Posterior cingulate gyrus (tissue), 11 donors: ENCODE measurements at places on chromosomes 11 and 22.

DNA sequence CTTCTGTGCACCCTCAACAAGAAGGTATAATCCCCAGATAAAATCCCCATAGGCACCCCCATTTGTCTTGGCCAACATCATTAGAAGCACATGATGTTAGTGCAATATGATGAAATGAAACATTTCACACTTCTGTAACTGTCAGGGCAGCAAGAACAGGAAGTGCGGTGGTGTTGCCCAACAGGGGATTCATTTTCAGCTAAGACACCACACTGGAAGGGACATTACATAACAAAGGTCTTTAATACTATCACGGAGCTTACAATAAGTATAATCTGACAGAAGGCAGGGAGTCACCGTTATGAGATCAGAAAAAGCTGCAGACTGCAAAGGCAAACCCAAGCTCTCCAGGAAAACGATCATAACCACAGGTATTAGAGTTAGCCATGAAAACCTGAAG is 2.0 kb downstream of the OR52W1 start:
- no peak for DNase-seq

GRCh38 chr11:475941-476340 is 25.9 kb downstream of the PTDSS2 start:
- no peak for DNase-seq

DNA sequence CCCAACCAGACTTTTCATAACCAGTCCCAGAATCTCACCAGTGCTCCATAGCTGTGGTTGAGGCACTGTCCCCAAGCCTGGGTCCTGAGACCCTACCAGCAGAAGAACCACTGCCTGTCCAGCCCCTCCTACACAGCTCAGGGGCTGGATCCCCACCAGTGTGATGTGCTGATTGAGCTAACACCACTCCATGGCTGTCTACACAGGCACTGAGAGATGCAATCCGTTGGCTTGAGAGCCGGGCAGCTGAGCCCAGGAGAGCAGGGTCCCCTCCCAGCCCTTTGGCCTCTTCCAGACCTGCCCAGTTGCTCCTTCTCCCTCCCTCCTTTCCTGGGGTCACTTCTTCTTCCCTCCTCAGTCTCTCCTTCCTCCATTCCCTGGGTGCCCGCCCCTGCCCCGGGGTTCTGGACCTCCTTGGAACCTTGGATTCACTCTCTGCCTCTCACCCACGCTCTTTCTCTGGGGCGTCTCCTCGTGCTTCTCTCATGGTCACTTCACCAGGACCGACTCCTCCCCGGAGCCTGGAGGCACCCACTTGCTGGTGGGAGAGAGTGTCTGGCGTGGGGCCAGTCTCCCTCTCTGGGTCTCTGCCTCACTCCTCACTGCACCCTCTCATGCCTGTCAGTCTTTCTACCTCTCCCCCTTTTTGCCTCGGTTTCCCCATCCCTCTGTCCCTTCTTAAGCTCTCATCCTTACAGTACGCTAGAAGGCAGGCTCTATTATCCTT is 706 bp upstream of the SCYL1 start:
- no peak for DNase-seq

- DNase-seq: no peak
Observed at GRCh38 chr22:48365386-48365785, 1462.3 kb downstream of the BRD1 start.

DNA sequence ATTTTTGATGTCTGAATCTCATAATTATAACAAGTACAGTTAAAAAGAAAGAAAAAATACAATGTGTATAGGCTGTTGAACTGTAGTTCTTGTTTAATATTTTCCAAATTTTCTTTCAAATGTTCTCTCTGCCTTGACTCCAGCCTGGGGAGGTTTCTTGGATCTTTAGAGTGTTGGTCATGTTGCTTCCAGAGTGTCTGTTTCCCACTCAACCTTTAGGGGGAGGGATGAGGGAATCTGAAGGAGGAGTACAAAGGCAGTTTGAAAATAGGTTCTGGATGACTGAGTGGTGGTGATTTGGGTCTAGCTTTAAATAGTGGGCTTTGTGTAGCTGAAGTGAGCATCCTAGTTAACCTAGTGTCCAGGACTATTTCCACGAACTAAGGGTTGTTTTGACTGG is 2.0 kb downstream of the CTNND1 start:
- DNase-seq: no peak

GRCh38 chr11:80782135-80782885 is 1341.5 kb upstream of the TENM4 start:
- no peak for DNase-seq

DNA sequence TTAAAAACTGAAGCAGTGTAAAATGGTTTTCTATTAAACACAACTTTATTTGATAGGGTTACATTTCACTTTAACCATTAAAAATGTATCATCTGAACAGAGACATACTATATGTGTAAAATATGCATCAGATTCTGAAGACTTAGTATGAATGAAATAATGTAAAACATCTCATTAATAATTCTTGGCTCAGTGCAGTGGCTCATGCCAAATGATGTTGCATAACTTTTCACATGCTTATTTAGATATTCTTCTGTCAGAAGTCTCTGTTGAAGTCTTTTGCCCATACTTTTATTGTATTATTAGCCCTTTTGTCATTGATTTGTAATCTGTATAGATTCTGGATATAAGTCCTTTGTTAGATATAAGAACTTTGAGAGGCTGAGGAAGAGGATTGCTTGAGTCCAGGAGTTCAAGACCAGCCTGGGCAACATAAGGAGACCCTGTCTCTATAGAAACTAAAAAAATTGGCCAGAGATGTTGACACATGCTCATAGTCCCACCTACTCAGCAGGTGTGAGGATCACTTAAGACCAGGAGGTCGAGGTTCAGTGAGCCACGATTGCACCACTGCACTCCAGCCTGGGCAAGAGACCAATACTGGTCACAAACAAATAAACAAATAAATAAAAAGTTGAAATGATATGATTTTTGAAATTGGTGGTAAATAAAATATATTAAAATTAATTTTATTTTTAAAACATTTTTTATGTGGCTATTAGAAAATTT is 73.8 kb upstream of the PARVA start:
- DNase-seq: no peak

DNA sequence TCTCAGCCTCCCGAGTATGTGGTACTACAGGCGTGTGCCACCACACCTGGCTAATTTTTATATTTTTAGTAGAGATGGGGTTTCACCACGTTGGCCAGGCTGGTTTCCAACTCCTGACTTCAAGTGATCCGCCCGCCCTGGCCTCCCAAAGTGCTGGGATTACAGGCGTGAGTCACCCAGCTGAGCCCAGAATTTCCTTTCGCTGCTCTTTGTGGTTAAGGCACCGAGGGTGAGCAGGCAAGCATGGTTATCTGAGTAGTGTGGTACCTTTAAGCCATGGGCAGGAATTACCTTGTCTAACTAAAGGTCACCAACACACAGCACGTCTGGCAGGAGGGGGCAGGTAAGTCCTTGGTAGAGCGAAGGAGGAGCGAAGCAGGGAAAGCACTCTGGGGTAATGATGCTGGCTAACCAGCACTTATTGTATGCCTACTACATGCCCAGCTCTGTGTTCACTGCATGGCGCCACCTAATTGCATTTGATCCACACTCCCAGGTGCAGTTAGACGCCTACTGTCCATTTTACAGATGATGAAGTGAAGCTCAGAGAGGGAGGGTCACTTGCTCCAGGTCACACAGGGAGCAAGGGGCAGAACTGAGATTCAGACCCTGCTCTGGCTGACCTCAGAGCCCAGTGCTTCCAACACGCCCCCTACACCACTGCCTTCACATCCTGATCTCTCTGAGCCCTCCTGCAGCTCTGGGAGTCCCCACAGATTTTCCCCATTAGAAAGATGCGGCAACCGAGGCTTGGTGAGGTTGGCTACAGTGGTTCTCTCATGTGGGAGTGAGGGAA is 45.7 kb downstream of the TRIOBP start:
- no peak for DNase-seq

DNA sequence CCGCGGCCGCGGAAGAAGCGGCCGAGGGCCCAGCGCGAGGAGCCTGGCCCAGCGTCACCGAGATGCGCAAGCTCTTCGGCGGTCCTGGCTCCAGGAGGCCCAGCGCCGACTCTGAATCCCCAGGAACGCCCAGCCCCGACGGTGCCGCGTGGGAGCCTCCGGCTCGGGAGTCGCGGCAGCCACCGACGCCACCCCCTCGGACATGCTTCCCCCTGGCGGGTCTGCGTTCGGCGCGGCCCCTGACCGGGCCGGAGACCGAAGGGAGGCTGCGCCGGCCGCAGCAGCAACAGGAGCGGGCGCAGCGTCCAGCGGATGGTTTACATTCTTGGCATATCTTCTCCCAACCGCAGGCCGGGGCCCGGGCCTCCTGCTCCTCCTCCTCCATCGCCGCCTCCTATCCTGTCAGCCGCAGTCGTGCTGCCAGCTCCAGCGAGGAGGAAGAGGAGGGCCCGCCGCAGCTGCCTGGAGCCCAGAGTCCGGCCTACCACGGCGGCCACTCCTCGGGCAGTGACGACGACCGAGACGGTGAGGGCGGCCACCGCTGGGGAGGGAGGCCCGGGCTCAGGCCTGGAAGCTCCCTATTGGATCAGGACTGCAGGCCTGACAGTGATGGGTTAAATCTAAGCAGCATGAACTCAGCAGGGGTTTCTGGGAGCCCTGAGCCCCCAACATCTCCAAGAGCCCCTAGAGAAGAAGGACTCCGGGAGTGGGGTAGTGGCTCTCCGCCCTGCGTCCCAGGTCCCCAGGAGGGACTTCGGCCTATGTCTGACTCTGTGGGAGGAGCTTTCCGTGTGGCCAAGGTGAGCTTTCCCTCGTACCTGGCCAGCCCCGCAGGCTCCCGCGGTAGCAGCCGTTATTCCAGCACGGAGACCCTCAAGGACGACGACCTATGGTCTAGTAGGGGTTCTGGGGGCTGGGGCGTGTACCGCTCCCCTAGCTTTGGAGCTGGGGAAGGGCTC is 1.2 kb downstream of the ARHGEF17 start:
- no peak for DNase-seq

GRCh38 chr22:46297151-46297812 is 612 bp downstream of the GTSE1 start:
- DNase-seq: no peak

- DNase-seq: no peak
Observed at GRCh38 chr11:7480113-7480512, 5.2 kb upstream of the OLFML1 start.

- DNase-seq: no peak
Observed at GRCh38 chr11:102276362-102276761, 40.9 kb upstream of the BIRC3 start.

DNA sequence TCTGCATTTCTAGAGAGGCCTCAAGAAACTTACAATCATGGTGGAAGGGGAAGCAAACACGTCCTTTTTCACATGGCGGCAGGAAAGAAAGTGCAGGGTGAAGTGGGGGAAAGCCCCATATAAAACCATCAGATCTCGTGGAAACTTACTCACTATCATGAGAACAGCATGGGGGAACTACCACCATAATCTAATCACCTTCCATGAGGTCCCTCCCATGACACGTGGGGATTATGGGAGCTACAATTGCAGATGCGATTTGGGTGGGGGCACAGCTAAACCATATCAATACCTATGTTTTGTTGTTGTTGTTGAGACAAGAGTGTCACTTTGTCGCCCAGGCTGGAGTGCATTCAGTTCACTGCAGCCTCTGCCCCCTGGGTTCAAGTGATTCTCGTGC is 29.9 kb downstream of the SFI1 start:
- DNase-seq: no peak

DNA sequence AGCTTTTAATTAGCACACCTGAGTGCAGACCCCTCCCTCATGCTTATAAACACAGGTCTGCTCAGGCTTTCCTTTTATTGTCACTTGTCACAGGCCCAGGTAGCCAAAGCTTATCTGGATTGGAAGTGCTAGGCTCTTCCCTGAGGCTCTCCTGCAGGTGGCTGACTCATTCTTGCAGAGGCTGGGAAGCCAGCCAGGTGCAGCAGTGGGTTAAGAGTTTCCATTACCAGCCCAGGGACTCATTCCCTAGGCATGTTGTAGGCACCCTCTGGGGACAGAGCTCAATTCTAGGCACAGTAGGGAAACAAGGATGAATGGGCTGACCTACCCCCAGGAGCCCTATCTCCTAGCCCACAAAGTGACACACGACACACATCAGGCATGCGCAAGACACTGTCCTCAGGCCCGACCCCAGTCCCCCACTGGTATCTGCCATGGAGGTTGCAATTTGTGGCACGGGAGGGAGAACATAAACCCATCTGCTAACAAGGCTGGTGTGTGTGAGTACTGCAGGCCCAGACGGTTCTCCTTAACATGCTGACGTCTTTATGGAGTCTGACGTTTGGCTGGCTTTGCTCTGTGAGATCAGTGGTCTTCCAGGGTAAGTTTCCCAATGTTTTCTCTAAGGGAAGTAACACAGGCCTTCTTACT is 94.2 kb downstream of the ABTB2 start:
- no peak for DNase-seq

DNA sequence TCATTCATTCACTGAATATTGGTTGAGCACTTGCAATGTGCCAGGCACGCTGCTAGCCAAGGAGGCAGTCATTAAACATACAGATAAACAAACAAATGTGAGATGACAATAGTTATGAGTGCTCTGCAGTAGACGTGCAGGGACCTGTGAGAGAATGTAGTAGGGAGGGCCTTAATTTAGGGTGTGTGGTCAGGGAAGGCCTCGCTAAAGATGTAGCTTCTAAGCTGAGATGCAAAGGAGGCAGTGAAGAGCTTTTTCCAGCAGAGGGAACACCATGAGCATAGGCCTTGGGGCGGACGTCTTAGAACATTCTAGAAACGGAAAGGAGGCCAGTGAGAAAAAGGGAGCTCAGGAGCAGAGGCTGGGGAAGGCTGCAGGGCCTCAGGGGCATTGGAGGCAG is 789 bp upstream of the NCF4 start:
- no peak for DNase-seq

DNA sequence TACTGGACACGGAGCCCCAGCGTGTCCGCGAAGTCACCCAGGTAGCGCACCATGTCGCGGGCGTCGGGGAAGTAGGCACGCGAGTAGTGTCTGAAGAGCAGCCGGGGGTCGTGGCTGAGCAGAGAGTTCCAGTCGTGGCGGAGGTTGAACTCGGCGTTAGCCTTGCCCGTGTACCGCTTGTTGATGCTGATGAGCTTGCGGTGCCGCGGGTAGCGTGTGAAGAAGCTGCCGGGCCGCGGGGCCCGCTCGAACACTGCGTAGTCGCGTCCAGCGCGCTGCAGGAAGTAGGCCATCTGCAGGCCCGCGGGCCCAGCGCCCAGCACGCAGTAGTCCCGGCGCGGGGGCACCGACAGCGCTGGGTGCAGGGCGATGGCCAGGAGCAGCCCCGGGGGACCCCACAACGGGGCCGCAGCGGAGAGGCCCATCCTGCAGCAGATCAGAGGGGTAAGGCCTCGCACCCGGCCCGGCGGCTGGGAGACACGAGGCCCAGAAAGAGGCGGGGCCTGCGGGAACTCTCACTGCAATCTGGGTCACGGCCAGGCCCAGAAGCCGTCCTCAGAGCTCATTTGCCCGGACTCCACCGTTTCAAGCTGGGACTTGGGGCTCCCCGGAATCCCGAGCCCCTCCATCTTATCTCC is 723 bp downstream of the FOXRED2 start:
- DNase-seq: peak; percentile 90

- DNase-seq: no peak
Observed at GRCh38 chr11:86483610-86483939, 108.9 kb downstream of the CCDC81 start.
